H1 (cell line): ENCODE measurements at places on chromosomes 3 and 15.

DNA sequence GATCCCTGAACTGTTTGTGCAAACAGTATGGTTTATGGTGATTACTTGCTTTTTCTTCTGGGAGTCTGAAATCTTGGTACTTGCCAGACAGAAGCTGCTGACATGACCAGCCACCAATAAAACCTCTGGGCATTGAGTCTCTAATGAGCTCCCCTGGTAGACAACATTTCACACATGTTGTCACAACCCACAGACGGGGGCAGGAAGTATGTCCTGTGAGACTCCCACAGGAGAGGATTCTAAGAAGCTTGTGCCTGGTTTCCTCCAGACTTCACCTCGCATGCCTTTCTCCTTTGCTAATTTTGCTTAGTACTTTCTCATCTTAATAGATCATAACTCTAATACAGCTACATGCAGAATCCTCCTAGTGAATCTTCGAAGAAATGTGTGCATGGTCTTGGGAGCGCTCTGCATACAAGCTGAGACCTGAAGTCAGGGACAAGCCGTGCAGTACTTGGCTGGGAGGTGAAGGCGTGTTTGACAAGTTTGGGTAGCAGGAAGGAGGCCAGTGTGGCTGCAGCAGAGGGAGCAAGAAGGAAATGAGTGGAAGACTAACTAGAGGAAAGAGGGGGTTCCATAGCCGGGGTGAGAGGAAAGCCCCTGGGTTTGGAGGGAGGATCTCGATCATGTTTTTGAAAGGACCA is 49.0 kb downstream of the B3GNT5 start:
- DNase-seq: no peak

DNA sequence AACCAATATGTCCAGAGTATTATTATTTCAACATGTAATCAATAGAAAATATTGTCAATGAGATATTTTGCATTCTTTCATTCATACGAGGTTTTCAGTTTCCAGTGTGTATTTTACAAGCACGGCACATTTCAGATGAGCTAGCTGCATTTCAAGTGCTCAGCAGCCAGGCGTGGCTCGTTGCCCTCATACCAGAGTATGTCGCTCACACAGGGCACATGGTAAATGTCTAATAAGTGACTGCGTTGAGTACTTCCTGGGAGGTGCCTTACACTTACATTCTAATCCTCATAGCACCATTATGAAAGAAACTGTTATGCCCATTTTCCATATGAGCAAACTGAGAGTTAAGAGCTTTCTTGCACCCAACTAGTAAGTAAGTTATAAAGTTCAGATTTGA is 47.4 kb downstream of the TMEM266 start:
- DNase-seq: no peak

- DNase-seq: no peak
Measured at GRCh38 chr3:76097589-76097969, 312.2 kb upstream of the ZNF717 start.

DNA sequence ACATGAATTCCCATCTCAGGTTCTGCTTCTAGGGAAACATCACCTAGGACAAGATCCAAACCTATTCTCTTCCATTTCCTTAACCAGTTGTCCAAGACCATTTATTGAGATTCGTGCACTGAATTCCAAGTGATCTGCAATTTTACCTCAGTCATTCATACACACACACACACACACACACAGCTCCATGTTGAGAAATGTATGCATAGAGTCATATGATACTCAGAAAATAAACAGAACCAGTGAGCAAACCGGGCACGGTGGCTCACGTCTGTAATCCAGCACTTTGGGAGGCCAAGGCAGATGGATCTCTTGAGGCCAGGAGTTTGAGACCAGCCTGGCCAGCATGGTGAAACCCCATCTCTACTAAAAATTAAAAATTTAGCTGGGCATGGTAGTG is 6.1 kb upstream of the KPNA1 start:
- DNase-seq: no peak

DNA sequence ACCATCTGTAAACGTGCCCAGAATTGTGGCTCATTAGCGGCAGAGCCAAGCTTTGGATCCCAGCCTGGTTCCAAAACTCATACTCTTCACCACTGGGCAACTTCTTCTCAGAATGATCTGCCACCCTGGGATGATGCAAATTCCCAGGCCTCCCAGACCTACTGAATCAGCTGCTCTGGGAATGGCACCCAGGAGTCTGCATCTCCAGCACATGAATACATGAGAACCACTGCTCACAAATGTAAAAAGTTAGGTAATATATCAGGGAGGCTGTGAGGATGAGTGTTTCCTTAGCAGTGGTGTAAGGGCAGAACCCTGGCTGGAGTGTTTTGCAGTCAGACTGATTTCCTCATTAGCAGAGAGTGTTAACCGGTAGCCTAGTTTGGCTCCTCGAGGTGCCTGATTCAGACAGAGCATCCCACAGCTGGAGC is 94.2 kb downstream of the LIPC start:
- DNase-seq: no peak

- DNase-seq: no peak
Measured at GRCh38 chr3:128932516-128933212, 53.2 kb downstream of the ACAD9 start.

DNA sequence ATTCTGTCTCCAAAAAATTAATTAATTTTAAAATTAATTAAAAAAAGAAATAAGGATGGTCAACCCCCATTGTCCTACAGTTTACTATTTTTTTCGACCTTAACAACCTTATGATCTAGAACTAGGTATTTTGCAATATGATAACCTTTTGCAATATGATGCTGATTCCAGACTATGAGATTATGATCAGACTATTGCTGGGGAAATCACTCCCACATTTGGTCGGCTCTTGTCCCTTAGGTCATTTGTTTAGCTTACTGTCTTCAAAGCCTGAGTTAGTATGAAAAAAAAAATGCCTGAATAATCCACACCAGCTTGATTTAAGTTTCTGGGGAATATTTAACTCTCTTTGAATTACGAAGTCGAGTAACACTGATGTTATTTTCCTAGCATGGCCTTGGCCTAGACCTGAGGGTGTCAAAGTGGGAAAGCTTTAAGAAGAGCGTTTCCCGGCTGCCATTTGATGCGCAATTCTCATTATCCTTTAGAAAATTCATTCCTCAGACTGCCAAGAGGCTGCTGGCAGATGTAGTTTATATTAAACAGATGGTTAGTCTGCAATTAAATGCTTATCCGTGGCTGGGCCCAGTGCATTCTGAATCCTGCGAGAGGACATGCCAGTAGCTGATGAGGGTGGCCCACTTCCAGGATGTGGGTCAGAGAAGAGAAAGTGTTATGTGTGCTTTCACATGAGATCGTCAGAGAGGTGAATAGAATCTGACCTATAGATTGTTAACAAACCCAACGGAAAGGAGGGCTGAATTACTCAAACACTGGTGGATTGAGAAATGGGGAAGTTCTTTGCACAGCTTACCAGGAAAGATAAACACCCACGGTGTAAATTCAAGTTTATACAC is 496.0 kb upstream of the THBS1 start:
- DNase-seq: no peak

DNA sequence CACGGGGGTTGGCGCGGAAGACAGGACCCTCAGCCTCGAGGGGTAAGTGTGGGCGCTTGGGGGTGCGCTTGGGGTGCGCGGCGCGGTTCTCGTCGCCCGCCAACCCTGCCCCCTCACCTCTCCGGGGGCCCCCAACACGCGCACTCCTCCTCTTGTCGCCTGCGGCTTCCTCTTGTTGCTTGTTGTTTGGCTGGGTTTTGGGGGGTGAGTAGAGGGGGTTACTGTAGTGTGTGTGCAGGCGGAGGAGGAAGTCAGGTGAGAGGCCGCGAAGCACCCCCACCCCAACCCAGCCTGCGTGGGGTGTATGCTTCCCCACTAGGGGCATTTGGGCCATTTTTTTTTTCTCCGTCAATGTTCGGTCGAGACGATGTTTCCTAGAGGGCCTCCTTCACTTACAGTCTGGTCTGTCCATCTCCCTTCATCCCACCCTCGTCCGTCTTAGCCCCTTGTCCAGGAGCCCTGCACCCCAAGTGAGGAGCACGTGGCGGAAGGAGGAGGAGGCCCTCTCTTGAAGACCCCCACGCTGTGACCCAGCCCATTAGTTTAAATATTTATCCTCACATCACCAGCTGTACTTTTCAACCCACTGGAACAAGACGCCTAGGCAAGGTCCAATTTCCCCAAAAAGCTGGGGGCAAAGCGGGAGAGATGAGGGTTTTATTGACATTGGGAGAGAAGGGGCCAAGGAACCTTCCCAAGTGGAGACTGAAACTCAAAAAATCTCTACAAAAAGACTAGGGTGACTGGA is 20.4 kb upstream of the SATB1 start:
- DNase-seq: no peak

- DNase-seq: no peak
Measured at GRCh38 chr3:197366301-197367044, 68.1 kb upstream of the DLG1 start.

DNA sequence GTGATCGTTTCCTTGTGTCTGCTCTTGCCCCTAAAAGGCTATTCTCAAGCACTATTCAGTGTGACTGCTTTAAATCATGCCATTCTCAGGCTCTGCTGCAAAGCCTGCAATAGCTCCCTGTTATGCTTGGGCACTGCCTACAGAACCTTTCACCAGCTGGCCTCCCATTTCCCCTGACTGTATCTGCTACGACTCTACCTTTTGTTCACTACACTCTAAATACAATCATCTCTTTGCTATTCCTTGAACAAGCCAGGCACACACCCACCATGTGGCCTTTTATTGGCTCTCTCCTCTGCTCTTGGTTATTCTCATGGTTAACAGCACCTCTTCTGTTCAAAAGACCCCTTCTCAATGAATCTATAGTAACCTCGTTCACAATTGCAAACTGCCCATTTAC is 29.6 kb upstream of the FNDC3B start:
- DNase-seq: no peak

- no peak for DNase-seq
Measured at GRCh38 chr3:40690749-40691451, 166.1 kb downstream of the ZNF621 start.

DNA sequence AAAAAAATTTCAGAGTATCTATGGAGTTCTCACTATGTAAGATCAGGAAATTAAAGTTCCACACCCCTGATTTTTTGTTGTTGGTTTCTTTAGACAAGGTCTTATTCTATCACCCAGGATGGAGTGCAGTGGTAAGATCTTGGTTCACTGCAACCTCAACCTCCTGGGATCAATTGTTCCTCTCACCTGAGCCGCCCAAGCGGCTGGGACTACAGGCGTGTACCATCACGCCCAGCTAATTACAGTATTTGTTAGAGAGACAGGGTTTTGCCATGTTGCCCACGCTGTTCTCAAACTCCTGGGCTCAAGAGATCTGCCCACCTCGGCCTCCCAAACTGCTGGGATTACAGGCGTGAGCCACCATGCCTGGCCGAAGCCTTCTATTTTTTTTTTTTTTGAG is 12.4 kb downstream of the QRICH1 start:
- DNase-seq: no peak

- DNase-seq: no peak
Measured at GRCh38 chr15:82159922-82160321, 102.6 kb downstream of the EFL1 start.

GRCh38 chr3:112293368-112294321 is at the start of gene SLC9C1:
Gene SLC9C1 (minus strand): TSS chr3:112294216. CDS start chr3:112286791, 7,425 bp downstream.
- DNase-seq: peak; percentile 75

DNA sequence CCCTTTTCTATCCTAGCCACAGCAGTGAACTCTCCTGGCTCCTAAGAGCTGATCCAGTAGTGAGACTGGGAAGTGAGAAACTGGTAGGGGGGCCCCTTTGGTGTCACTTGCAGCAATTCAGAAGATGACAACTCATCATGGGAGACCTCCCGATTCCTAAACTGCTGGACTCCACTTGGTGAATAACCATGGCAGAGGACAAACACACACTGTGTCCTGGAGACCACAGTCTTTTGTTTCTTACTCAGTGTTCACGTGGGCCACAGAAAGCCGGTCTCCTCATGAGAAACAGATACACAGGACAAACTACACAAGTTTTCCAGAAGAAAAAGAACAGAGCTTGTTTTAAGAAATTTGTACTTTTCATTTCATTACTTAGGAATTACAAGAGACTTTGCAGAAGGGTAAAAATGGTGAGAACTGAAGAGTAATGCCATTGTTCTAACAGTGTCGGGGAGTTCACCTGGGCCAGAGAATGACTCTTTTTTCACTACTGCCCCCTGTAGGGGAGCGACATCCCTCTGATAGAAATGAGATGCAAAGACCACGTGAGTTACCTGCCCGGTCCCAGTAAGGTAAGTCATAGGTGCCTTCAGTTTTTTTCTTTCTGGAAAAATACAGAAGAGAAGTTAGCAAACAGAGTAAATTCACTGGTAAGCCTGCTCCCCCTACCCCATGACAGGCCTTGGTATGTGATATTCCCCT is 38.1 kb downstream of the ST3GAL6 start:
- DNase-seq: peak; percentile 56

- DNase-seq: no peak
Measured at GRCh38 chr3:97612632-97613031, 151.9 kb upstream of the ARL6 start.

- no peak for DNase-seq
Measured at GRCh38 chr3:20645340-20645739, 459.3 kb upstream of the SGO1 start.

- DNase-seq: no peak
Measured at GRCh38 chr3:100149713-100150415, 35.6 kb upstream of the FILIP1L start.

GRCh38 chr3:127034990-127035652 is 52.2 kb downstream of the PLXNA1 start:
- DNase-seq: no peak

GRCh38 chr3:32216172-32216783 is 22.2 kb upstream of the CMTM8 start:
- no peak for DNase-seq

- DNase-seq: no peak
Measured at GRCh38 chr3:48826451-48826850, 21.2 kb downstream of the PRKAR2A start.

GRCh38 chr3:48561045-48561736 is 2.4 kb downstream of the UCN2 start:
- peak; percentile 38 for DNase-seq

- DNase-seq: no peak
Measured at GRCh38 chr3:98504539-98504938, 7.1 kb downstream of the OR5K2 start.
